ENCODE measurements at places on chromosomes 6 and 20.

- DNase-seq: no peak
Observed at GRCh38 chr20:58576603-58576970, 61.4 kb upstream of the APCDD1L start.

DNA sequence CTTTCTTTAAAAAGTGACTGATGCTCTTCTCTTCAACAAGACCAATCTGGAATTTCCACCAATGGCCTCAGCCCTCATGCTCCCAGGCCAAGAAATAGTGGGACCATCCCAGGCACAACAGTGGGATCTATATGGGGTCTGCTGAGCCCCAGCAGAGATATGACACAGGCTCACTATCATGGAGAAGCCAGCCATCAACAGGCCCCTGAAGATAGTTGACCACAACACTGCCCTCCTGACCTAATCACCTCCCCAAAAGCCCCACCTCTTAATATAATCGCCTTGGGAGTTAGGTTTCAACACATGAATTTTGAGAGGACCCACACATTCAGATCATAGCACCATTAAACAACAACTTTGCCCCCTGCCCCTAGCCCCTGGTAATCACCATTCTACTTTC is 16.8 kb upstream of the MCM3 start:
- no peak for DNase-seq

- no peak for DNase-seq
Observed at GRCh38 chr20:57385940-57386339, 5.3 kb upstream of the RBM38 start.

GRCh38 chr6:101595276-101595675 is 201.8 kb downstream of the GRIK2 start:
- no peak for DNase-seq

- no peak for DNase-seq
Observed at GRCh38 chr20:51091406-51092195, 68.7 kb upstream of the KCNG1 start.

- DNase-seq: no peak
Observed at GRCh38 chr20:41783423-41784208, 165.4 kb upstream of the CHD6 start.

DNA sequence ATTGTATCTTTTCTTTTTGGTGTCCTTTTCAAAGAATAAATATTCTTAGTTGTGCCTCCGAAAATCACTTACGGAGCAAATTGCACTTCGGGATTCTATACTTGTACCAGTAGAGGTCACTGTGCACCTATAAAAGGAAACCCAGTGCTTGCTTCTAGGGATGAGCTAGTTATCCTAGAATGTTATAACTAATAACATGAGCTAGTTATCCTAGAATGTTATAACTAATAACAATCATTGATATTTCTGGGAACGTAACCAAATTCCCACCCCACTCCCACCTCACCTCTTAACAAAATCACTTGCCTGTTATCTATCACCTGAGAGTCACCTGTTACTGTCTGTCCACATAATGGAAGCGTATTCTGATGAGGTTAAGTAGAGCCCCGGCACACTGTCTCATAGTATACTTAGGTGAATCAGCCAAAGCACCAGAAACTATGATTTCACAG is 126.9 kb upstream of the TIAM2 start:
- no peak for DNase-seq

GRCh38 chr20:54174457-54175175 is 830 bp upstream of the CYP24A1 start:
- no peak for DNase-seq

Data from cortex of kidney (tissue), 1 donor.